Naive thymus-derived CD4-positive, alpha-beta T cell (primary cell): ENCODE measurements at places on chromosomes 13 and 19.

GRCh38 chr13:46529216-46529919, 23.6 kb upstream of the LRCH1 start:
- DNase-seq, result no peak

DNA sequence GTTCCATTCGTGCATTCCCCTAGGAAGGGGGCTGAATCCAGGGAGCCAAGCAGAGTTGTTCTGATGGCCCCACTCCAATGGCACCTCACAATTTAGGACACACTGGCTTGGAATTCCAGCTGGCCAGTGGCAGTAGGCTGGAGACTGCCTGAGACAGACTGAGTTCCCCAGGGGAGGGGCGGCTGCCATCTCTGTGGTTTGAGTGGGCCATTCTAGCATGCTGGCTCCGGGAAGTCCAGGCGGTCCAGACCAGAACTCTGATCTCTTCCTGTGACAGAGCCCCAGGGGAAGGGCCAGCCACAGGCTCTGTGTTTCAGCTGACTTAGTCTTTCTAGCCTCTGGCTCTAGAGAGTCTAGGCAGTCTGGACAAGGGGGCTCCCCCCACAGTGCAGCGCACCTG, 29.5 kb upstream of the SLC7A1 start:
- DNase-seq, result no peak

GRCh38 chr13:51935326-51936171, 73.8 kb downstream of the CCDC70 start:
- no peak for DNase-seq

DNA sequence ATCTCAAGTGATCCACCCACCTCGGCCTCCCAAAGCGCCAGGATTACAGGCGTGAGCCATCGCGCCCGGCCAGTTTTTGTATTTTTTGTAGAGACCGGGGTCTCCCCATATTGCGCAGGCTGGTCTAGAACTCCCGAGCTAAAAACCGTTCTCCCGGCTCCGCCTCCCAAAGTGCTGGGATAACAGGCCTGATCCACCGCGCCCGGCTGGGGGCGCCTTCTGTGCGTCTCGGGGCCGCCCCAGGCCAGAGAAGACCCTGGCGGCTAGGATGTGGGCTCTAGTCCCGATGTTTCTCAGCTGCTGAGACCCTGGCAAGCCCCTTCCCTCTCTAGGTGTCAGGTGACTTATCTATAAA, 3.6 kb downstream of the ARHGAP45 start:
- DNase-seq, result no peak

DNA sequence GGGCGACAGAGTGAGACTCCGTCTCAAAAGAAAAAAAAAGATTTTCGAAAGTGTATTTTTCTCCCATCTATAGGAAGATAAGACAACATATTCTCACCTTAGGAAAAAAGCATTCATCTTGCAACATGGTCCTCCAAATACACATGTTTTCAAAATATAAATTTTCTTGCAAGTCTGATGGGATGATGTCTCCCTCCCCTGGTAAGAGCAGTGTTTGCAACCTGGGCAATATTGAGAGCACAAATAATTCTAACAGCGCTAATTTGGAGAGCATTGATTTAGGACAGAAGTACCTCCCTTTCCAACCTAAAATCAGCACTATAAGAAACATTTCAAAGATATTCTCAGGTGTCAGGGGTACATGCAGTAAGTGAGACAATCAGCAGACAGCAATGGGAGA, 61.0 kb upstream of the SHISA2 start:
- DNase-seq, result no peak

GRCh38 chr19:2175742-2176141, 12.0 kb downstream of the DOT1L start:
- DNase-seq, result no peak

DNA sequence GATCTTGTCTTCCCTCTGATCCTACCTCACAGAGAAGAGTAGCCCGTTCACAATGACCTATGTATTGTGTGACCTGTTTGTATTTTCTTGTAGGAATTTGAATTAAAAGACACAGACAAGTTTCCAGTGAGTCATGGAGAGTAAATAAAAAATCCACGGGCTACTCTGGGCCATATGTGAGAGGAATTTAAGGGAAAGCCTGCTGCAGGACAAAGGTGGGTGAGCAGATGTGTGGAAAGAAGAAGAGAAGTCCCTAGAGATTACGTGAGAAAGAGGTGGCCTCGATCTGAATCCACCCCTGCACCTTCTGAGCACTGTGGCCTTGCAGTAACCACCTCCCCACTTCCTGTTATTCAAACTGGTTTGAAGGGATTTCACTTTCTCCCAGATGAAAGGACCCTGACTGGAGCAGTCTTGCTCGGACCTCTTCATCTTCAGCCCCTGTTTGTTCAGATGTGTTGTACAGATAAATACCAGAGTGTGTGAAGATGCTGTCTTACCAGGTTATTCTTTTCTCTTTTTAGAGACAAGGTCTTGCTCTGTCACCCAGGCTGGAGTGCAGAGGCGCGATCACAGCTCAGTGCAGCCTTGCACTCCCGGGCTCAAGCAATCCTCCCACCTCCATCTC, 205.4 kb downstream of the PDS5B start:
- no peak for DNase-seq

- no peak for DNase-seq
Observed at GRCh38 chr13:105406551-105406950, 1128.9 kb downstream of the EFNB2 start.

GRCh38 chr19:13072188-13072908, 30.3 kb downstream of the LYL1 start:
- no peak for DNase-seq
